Activated CD4-positive, CD25-positive, alpha-beta regulatory T cell treated with anti-CD3 and anti-CD28 coated beads, Interleukin-2, amount 50 U/mL, for 16 hours (primary cell): ENCODE measurements at places on chromosomes 2 and 18.

DNA sequence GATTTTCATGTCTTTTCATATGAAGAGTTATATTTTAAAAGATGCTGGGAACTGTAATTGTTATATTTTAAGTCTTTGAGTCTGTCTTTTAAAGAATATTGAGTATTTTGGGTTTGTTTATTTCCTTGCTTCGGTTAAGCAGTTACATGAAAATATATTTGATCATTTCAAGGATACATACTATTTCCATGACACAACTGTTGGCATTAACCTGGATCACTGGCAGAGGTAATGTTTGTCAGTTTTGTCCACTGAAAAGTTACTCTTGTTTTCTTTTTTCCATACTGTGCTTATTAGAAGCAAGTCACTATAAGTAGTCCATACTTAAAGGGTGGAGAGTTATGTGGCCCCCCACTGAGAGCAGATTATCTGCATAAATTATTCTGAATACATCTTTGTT, 1142.0 kb upstream of the TMEFF2 start:
- no peak for DNase-seq

DNA sequence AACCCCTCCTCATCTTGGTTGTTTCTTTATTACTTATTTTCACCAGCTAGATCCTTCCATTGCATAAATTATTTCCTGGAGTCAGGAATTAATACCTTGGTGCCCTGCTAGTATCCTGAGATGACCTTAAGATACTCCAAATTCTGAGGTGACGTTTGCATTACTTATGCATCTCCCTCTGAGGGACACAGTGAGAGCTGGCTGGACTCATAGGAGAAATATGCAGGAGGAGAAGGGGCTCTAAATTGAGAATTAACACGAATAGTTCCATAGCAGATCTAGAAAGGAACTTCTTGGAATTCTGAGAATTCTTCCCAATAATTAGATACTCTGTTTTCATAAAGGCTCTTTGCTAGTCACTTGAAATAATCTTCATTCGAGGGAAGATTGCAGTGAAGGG, 310.6 kb upstream of the ZEB2 start:
- DNase-seq: no peak

GRCh38 chr2:54708584-54709335, 14.7 kb upstream of the EML6 start:
- DNase-seq: no peak

GRCh38 chr2:20737505-20737904, 70.6 kb downstream of the GDF7 start:
- DNase-seq: no peak

DNA sequence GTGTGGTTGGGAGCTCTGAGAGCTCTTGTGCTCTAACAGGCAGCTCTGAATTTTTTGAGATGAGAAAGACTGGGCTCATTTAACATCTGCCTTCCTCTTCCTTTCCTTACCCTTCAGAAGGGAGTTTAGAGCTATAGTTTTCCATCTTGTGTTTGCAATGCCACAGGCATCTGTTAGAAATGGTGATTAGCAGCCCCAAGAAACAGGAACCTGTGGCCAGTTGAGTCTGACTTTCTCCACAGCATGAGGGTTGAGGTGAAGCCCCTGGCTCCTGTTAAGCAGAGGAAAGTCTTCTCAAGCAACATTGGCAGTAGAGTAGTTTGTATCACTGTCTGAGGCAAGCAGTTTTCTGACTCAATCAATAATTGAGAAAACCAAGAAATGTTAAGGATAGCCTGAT, 577.4 kb downstream of the ZEB2 start:
- DNase-seq: no peak

DNA sequence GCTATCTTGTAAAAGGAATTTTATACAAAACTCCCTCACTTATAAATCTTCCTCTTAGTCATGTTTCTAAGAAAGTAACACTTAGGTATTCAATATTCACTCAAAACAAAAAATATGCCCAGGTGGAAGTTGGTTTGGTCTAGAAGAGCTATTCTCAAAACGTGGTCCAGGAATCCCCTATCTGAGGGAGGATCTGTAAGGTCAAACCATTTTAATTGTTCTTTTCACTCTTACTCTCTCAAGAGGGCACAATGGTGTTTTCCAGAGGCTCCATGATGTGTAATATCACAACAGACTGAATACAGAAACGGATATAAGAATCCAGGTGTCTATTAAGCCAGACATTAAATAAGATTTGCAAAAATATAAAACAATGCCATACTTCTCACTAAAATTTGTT, 9.9 kb downstream of the MOB1A start:
- DNase-seq: no peak

- no peak for DNase-seq
Measured at GRCh38 chr2:26725521-26725820, 32.9 kb downstream of the KCNK3 start.

- no peak for DNase-seq
Measured at GRCh38 chr2:180033993-180034894, 27.1 kb upstream of the CWC22 start.
